ENCODE measurements at places on chromosomes 7 and 10.

DNA sequence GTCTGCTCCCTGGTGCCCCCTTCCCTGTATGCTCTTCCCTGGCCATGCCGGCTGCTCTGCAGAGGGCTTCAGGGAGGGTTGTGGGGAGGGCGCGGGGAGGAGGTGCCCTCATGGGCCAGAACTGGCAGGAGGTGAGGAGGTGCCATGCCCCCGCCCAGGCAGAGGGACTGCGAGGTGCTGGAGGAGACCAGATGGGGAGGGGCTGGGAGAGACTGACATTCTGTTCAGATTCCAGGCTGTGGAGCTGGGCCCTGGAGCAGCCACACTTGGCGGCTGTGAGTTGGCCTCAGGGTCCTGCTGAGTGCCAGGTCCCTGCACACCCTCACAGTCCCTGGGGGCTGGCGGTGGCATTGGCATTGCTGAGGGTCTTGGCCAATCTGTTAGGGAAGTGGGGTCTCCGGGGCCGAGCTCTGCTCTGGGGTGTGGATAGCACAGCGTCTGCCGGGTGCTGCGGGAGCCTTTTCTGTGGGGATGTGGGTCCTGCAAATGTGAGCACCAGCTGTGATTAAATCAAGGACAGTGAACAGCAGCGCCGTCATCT is 25.4 kb downstream of the INPP5A start:
- no peak for DNase-seq

- peak; percentile 65 for DNase-seq
Measured at GRCh38 chr10:126576336-126576735, 94.2 kb downstream of the C10orf90 start.

DNA sequence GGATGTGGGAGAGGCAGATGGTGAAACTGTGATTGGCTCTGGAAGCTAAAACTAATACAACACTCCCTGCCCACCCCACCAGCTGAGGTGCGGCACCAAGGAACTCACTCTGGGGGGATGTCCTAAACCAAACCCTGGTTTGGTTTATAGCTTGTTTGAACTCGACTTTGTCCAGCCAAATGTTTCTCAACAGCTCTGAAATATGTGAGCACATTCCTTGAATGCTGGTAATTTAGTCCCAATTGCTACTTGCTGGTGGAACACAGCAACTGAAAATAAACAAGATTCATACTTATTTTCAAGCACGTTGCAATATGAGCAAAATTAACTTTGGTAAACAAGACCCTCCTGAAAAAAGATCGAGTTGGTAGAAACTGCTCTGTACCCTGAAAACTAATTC is 39.7 kb upstream of the CARD11 start:
- no peak for DNase-seq

DNA sequence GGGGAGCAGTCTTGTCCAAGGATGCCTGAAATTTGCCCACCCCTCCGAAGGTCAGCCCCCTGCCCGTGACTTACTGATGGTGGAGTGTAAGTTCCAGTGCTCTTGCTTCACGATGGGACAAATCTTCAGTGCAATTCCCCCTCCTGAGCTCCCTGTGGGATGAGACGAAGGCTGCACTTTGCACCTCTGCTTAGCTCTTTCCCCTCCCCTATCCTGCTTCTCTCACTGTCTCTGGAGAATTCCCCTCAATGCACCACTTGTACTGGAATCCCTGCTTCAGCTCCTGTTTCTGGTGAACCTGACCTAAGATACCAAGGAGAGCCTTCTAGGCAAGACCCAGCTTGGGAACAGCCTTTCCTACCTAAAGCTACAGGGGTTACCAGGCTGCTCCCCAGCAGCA is 122.9 kb upstream of the ZMIZ1 start:
- DNase-seq, result no peak

- no peak for DNase-seq
Measured at GRCh38 chr10:131662851-131663250, 238.0 kb upstream of the PPP2R2D start.

DNA sequence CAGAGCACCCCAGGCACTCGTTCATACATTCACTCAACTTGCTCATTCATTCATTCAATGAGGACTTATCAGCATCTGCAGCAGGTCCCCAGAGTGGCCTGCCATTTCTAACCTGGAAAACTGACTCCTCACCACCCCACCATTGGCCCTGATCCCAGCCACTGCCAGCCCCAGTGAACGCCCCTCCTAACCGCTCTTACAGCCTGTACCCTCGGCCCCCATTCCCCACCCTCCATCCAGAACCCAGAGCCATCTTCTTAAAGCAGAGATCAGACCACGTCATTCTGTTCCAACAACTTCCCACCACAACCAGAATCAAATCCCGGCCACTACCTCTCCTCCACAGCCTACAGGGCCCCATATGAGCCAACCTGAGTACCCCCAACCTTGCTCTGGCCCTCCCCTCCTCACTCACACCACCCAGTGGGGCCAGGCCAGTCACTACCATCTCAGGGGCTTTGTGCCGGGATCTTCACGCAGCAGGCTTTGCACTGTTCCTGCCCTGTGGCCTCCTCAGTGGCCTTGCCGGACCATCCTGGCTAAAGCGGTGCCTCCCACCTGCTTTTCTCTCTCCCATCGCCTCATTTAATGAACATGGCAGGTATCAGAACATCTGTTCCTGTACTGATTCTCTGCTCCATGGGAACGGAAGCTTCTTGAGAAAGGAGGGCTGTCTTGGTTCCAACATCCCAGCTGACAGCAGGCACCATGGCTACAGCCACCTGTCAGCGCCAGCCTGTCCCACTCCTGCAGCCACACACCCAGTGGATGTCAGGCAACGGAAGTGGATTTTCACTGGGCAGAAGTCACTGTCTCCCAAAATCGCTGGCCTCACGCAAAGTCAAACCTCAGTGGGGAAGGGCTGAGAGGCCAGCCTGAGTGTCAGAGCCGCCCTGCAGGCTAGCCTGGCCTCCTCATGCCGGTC is 45.4 kb downstream of the FAM53B start:
- no peak for DNase-seq

DNA sequence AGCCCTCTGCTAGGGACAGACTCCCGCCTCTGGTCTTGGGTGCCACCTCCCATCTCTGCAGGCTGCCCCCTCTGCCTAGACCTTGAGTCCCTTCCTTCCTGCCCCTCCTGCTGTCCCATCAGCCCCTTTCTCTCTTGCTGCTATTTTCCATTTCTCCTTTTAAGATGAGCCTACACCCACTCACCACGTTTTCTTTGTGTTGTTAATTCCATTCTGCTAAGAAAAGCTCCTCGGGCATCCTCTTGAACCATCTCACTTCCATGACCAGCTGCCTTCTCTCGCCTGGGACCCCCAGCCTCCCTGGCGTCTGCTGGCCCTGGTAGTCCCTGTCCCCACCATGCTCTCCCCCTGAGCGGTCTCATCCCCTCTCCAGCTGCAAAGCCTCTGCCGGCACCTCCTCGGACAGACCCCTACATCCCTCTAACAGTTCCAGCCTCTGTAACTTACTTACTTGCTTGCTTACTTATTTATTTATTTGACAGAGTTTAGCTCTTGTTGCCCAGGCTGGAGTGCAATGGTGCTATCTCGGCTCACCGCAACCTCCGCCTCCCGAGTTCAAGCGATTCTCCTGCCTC is 95.8 kb upstream of the SH2B2 start:
- DNase-seq, result no peak

DNA sequence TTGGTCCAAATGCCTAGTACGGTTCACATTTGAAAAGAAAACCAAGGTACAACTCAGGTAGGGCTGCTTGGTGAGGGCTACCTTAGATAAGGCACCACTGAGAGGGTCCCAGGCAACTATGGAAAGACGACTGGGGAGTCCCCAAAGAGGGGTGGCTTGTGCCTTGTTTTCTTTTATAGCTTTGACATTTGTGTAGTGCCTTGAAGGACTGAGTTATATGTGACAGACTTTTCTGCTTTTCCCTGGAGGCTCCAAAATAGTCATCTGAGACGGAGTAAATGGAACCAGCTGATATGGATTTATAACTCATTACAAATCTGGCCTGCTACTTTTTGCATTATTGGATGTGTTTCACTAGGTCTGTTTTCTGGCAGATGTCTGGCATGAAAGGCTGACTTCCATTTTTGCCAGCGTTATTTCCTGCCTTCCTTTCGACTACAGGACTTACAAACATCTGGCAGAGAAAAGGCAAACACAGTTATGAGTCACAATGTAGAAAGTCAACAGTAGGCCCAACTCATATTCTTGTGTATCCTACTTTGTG is 88.2 kb upstream of the IMMP2L start:
- DNase-seq, result peak; percentile 86

DNA sequence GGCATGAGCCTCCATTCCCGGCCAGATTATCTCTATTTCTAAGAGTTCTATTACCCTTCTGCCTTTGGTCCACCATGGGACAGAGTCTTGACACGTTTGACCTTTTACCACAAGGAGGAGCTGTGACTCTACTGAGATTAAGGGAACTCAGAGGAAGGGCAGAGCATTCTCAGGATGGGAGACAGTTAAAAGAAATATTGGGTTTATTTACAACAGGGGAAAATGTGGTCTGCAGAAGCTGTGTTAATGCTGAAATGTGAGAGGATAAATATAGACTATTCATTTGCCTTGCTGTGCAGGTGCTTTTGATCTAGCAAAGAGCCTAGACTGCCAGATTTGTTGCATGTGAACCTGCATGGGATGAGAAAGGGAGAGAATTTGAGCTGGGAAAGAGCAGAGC is 45.8 kb upstream of the PRSS58 start:
- DNase-seq, result peak; percentile 28

DNA sequence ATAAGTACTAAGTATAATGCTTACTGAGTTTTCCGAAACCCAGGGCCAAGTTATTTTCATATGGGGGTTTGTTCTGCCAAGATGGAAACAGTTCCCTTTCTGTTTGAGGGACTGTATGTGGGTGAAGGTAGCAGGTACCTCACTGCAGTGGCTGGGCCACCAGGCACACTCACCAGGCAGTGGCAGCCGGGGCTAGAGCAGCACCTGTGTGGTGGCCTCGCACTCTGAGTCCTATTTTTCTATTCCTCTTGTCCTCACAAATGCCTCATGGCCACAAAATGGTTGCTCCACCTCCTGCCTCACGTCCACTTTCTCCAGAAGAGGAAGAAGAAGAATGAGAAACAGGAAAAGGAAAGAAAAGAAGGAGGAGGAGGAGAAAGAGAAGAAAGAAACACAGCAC is 167.3 kb upstream of the SHH start:
- no peak for DNase-seq

DNA sequence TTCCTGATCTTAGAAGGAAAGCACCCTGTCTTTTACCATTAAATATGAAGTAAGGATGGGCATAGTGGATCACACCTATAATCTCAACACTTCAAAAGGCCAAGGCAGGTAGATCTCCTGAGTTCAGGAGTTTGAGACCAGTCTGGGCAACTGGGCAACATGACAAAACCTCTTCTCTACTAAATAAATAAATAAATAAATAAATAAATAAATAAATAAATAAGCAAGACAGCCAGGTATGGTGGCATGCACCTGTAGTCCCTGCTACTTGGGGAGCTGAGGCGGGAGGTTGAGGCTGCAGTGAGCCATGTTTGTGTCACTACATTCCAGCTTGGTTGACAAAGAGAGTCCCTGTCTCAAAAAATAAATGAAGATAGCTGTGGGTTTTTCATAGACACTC is 313.1 kb downstream of the RPS24 start:
- DNase-seq, result no peak

- DNase-seq, result peak; percentile 93
Measured at GRCh38 chr10:127148066-127148932, 48.1 kb downstream of the INSYN2A start.

DNA sequence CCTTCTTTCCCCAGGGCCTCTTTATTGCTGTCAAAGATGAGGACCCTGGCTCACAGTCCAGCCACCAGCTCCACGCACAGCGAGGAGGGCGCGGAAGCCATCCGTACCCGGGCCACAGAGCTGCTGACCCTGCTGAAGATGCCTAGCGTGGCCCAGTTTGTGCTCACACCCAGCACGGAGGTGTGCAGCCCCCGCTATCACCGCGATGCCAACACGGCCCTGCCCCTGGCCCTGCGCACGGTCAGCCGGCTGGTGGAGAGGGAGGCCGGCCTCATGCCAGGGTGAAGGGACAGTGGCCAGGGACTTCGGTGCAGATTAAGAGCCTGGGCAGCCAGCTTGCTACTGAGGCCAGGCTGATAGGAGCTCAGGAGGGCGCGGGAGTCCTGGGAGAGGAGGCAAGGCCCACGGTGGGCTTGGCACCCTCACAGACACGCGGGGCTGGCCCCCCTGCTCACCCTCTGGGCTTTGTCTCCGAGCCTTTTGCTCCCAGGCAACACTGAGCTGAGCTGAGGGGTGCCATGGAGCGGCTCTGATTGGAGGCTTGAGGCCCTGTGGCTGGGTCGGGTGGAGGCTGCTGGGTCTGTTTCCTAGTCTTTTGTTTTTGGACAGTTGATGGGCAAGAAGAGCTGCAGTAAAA is 15.8 kb downstream of the AP5Z1 start:
- DNase-seq, result no peak

Measured in fibroblast of mammary gland (primary cell).